Stimulated activated CD4-positive, alpha-beta T cell treated with anti-CD3 and anti-CD28 coated beads, TNF-alpha, amount 100 ng/mL, for 24 hours (primary cell): ENCODE measurements at places on chromosomes 16 and 17.

DNA sequence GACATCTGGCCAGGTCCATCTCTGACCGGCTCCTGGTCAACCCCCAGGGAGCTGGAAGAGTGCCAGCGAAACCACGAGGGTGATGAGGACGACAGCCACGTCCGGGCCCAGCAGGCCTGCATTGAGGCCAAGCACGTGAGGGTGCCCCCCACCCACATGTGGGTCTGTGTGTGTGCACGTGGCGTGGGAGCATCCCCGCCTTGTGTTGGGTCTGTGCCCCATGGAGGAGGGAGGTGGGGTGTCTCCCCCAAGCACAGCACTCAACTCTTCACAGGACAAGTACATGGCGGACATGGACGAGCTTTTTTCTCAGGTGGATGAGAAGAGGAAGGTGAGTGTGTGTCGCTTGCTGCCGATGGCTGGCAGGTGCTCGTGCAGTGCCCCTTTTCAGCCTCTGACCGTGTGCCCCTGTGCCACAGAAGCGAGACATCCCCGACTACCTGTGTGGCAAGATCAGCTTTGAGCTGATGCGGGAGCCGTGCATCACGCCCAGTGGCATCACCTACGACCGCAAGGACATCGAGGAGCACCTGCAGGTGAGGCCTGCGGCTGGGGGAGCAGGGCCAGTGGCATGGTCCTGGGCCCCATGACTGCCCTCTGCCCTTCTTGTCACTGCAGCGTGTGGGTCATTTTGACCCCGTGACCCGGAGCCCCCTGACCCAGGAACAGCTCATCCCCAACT, 1.7 kb downstream of the STUB1 start:
- DNase-seq, result no peak

DNA sequence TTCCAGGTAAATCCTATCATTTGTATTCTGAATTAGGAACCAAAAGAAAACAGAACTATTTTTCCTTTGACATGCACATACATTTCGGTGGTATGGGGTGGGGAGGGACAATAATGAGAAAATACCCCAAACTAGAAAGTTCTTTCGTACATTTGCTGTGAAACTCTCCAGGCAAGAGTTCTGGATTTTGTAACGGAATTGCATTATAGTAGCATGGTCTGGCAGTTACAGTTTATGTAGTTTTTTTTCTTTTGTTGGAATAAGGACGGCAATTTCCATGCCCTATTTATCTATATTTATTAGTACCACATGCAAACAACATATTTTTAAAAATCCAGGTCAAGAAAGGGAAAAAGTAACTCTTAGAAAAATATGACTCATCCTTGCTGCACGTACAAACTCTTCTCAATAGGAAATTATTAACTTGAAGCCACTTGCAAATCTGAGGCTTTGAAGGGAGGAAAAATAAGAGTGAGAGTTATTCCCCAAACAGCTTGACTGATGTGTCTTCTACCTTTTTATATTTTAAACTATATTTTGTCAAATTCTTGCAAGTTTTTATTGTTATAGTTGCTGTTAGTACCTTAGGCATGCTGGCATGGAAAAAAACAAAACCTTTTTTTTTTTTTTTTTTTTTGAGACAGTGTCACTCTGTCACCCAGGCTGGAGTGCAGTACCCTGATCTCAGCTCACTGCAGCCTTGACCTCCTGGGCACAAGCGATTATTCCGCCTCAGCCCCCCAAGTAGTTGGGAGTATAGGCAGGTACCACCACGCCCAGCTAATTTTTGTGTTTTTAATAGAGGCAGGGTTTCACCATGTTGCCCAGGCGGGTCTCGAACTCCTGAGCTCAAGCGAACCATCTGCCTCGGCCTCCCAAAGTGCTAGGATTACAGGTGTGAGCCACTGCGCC, 69.3 kb downstream of the WWP2 start:
- no peak for DNase-seq

GRCh38 chr17:4708436-4708835, 2.0 kb upstream of the ARRB2 start:
- no peak for DNase-seq

DNA sequence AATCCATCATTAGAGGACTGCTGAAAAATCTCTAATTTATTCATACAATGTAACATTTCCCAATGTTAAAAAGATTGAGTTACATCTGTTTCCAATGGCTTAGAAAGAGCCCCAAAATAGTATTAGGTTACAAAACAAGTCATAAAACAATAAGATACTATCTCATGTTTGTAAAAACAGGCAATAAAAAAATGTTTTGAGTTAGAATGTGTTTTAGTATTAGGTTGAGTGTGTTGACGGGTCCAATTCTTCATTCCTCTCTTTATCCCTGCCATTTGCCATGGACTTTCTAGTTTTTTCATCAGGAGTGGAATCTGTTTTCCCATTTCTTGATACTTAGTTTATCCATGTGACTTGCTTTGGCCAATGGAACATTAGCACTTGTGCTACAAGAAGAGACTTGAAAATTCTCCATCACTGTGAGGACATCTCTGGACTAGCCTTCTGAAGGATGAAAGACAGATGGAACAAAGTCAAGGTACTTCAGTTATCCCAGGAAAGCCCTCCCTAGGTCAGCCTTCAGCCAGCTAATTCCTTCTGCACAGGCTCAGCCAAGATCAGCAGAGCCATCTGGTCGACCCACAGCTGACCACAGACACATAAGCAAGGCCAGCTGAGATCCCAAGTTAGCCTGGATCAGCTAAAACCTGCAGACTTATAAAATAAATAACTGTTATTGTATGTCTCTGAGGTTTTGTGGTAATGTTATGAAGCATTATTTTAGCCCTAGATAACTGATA, 83.3 kb downstream of the HS3ST3A1 start:
- no peak for DNase-seq

DNA sequence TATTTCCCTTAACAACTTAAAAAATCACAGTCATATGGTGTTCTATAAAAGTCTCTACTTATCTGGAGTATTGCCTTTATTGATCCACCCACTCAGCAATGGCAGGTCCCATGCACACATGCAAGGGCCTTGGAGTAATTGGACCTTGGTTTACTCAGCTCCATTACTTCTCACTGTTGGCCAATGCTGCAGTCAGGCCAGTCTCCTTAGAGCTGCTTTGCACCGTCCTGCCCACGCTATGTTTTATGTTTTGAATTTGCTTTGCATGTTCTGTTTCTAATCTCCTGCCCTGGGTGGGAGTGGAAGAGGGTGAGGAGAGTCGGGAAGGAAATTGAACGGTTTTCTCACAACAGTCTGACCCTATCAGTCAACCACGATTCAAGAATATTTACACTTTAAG, 23.6 kb downstream of the ARHGAP44 start:
- DNase-seq, result no peak

DNA sequence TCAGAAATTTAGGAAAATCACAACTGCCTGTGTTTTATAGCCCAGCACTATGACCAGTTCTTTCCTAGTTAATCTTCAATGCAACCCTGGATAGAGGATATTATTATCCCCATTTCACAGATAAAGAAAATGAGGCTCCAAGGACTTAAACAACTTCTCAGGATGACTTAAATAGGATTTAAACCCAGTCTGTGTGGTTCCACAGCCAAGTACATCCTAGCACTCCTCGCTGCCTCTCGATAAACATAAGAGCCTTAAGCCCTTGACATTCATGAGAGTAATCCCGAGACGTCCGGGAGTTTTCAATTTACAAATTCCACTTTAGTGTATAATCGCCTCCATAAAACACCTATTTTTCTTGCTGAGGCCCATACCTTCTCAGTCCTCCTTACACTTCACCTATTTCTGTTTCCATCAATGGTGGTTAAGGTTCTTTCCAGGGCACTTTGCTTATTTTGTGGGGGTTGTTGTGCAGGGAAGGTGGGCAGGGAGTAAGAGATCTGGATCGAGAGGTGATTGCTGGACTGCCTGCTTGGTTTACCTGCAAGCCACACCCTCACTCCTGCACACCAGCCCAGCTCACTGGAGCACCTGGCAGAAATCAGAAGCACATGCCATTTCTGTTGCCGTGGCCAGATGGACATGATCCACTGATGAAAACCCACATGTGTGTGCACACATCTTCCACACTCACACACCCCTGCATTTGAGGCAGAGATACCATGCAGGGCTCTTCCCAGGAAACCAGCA, 50.5 kb downstream of the ASIC2 start:
- no peak for DNase-seq

DNA sequence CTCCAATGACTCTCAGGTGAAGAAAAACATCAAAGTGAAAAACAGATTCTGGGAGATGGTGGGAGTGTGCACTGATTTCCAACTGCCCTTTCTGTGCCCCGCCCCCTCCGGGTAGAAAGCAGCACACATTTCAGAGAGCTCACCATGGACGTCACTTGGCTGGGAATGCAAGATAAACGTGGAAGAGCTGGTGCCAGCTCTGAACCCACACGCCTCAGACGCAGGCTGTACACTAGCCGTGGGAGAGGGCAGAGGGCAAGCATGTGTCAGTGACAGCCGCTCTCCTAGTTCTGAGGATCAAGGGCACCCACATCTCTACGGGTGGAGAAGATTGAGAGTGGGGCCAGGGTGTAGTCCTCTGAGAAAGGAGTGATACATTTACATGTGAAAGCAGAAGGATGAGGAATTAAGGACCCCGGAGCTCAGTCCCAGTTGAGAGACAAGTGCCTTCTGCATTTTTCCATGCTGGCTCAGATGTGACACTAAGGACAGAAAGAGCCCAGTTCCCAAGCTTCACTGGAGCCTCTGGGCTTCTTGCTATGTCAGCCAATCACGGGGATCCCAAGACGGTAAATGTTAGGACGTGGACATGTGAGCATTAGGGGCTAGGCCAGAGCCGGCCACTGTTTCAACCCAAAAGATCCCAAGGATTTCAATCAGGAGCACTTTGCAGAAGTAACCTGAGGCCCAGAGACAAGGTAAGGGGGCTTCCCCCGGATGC, 101.3 kb downstream of the ZFHX3 start:
- no peak for DNase-seq
